ENCODE measurements at places on chromosomes 6 and 20.

DNA sequence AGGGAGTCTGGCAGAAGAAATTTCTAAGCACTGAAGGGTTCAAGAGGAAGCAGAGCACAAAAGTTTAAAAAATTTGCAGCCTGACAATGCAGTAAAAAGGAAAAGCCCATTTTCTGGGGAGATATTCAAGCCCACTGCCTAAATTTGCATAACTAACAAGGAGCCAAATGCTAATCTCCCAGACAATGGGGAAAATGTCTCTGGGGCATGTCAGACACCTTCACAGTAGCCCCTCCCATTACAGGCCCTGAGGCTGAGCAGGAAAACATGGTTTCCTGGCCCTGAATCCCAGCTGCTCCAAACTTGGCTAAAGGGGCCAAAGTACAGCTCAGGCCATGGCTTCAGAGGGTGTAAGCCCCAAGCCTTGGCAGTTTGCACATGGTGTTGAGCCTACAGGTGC, 908.5 kb upstream of the MANEA start:
- DNase-seq = no peak

DNA sequence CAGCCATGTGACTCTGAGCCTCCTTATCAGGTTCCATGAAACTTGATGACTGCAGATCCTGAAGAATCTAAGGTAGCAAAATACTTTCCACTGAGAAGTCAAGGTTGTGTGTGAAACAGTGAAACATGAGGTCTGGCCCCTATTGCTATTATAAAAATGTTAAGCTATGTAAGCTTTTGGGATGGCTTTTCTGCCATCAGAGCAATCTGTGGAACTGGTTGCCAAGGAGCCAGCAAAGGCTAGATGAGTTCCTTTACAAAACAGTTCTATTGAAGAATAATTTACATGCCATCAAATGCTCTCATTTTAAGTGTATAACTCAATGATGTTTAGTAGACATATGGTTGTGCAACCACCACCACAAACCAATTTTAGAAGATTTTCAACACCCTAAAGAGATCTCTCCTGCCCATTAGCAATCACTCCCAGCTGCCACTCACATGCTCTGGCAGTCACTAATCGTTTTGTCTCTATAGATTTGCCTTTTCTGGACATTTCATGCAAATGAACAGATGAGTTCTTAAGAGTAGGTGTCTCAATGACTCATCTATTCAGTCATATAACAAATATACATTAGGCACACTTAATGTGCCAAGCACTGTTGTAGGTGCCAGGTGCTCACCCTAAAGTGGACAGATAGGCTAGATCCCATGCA, 19.9 kb upstream of the MEP1A start:
- no peak for DNase-seq

DNA sequence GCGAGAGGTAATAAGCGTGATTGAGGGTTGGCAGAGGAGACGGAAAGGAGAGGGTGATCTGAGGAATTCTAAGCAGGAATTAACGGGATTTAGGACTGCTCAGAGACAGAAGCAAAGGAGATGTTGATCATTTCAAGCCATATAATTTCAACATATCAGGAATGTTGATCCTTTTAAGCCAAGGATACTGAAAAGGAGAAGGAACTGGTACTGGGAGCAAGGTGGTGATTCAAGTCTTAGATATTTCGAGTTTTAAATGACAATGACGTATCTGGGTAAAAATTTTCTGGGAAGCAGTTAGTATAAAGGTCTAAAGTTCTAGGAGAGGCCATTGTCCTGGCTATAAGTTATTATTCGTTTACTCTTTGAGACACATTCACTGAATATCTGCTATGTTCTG, 91.3 kb upstream of the OGFRL1 start:
- DNase-seq = no peak

GRCh38 chr6:87393026-87393622, 14.6 kb upstream of the CFAP206 start:
- DNase-seq = peak; percentile 35

DNA sequence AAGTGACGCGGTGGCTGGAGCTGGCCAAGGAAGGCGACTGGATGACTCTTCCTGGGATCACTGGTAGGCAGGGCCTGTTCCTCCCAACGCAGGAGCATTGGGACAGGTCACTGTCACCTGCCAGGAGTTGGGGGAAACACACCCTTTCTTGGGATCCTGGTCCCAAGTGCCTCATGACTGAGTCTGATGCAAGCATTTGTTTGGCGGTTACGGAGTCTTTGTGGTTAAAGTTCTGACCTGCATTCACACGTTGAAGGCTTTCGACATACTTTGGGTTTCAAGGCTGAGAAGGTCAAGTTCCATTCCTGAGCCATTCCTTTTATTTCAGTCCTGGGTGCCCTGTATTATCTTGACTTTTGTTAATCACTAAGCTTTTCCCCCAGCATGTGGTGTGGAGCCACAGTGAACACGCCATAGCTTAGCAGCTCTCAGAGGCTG, 6.0 kb downstream of the PNLDC1 start:
- DNase-seq = no peak

- DNase-seq = peak; percentile 75
These were observed 14.5 kb upstream of the RGS17 start for GRCh38 chr6:153145591-153145990.

DNA sequence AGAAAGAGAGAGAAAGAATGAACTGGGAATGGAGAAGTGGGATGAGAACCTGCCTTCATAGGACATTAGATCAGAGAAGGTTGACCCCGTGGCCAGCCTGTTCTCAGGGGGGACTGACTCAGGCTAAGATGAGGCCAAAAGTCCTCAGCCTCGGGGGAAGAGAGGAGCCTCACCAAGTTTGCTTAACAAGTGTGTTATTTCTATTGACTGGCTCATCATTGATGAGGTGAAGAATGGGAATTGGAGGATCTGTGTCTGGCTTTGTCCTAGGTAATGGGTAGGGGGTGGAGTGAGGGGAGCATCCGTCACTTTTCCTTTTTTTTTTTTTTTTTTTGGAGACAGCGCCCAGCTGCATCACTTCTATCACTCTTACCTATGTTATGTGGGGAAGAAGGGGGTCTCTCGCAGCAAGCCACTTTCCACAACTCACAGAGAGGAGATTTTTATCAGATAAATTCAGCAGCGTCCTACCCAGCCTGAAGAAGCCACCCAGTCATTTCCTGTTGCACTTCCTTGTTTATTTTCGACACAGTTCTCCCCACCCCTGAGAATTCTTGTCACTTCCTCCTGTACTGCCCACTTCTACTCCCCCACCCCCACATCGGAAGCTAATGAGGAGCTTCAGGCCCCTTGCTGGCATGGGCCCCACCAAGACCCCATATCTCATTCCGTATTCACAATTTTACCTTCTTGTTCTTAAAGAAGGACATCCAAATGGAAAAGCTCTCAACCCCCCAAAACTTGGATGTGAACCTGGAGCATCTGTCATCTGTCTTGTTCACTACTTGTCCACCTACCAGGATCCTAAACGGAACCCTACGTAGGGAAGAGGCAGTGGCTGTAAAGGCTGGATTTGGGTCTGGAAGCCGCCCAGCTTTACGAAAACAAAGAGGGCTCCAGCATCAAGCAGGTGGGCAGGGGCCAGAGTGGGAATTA, 2.8 kb upstream of the RNASET2 start:
- DNase-seq = no peak

All from NCI-H1092 (cell line).